NCI-H1092 (cell line): ENCODE measurements at places on chromosomes 2 and 18.

- no peak for DNase-seq
Observed at GRCh38 chr2:33304032-33304864, 172.2 kb upstream of the RASGRP3 start.

- no peak for DNase-seq
Observed at GRCh38 chr2:147511491-147511948, 333.3 kb upstream of the ACVR2A start.

DNA sequence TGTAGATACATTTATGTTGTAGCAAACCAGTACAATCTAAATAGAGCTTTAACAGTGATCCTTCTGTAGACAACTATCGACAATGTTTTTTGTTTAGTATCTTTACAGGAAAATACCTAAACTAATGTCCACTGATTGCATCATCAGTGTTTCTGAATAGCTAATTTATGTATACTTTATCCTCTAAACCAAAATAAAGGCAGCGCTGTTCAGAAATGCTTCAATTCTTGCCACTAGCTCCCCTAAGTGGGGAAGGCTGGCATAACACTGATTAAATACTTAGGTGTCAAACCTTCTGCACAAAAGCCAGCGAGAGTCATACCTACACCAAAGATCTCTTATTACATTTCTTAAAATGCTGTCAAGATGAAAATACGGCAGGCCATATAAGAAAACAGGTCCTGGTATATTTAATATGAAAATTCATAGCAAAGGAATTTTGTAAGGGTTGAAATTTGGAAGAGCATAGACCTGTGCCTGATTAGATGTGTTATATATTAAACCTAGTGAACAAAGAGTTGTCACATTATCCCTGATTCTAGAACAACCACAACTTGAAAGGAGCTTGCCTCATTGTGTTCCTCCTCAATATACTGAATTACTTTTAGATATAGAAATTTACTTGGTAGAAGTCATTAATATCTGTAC, 1693.4 kb upstream of the SLC39A10 start:
- DNase-seq = no peak

DNA sequence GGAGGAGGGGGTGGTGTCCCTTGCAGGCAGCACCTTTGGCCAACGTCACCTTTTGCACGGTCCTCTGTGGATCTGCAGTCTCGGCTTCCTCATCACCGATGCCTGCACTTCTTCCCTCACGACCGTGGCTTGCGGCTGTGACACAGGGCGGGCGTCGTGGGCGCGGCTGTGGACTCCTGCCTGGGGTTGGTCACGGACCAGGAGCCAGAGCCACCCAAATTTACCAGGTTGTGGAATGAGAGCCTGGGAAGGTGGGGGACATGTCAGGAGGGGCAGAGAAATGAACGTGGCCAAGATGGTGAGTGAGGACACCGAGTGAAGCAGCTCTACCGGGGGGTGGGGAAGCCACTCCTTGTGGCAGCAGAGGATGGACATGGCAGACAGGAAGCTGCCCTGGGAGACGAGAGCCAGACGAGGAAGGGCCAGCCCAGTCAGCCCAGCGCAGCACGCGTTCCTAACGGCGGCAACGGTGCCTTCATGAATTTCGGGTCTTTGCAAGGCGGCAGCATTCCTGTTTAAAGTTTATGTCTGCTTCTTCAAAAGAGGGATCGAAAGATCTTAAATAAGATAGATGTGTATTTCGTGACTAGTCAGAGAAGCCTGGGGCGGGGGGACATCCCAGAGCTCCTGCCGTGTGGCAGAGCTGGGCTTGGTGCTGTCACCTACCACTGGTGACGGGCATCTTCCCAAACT, 84.2 kb downstream of the LRRFIP1 start:
- DNase-seq = no peak
